ENCODE measurements at places on chromosomes 4 and X. TPM values are rescaled to one million over a fixed set of nuclear protein-coding genes. Genes with fewer than 3 reads are reported as not detected.

GRCh38 chr4:137922721-137923120, 319.4 kb downstream of the SLC7A11 start:
- H3K27ac ChIP-seq = no peak overlapping the region
- DNase-seq = no peak
- no peak overlapping the region for H3K4me3 ChIP-seq
- no peaks in the 10 kb centered on the region for H3K27me3 ChIP-seq

DNA sequence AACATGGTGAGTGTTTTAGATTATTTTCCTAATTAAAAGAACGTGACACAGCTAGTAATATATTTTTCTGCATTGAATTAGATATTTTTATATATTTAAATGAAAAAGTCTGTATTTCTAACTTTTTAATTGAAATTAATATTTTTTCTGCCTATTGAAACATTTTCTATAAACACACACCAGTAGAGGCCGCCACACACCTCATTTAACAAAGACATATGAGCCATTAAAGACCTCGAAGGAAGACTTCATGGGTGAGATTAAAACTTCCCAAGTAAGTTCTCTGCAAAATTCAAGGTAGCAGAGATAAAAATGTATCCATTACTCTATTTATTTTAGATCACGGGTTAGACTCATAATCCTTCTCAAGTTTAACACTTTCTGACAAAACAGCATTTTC, 8.3 kb downstream of the SLITRK2 start:
- H3K4me3 ChIP-seq = no peak overlapping the region
- H3K27ac ChIP-seq = no peak overlapping the region
- no peaks in the 10 kb centered on the region for H3K4me1 ChIP-seq

DNA sequence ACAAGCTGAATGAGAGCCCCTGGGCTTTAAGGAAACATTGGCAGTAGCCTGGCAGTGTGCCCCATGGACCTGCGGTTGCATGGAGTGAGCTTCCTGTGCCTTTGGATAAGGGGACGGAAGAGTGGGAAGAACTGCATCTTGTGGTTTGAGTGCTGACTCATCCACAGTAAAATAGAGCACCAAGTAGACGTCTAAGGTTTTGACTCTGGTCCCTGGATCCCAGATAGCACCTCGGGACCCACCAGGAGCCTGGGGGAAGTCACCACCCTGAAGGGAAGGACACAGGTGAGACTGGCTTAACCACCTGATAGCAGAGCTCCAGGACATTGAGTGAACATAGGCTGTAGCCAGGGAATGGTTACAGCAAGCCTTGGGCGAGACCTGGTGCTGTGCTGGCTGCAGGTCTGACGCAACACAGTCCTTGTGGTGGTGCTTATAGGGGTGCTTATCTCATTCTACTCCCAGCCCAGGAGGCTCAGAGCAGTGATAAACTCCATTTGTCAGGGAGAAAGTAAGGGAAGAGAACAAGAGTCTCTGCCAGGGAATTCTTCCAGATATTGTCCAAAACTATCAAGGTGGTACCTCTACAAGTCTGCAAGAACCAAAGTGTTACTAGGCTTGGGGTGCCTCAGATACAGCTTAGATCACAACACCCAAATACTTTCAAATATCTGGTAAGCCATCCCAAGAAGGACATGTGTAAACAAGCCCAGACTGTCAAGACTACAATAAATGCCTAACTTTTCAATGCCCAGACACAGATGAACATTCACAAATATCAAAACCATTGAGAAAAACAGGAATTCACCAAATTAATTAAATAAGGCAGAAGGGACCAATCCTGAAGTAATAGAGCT, 123.6 kb upstream of the TET2 start:
- peaks cover 2% of the 10 kb centered on the region for H3K36me3 ChIP-seq
- H3K4me1 ChIP-seq = no peaks in the 10 kb centered on the region
- H3K27me3 ChIP-seq = peaks cover 1% of the 10 kb centered on the region

- H3K4me1 ChIP-seq = peaks cover 12% of the 10 kb centered on the region
- H3K27me3 ChIP-seq = peaks cover 5% of the 10 kb centered on the region
- no peaks in the 10 kb centered on the region for H3K36me3 ChIP-seq
- DNase-seq = no peak
Measured at GRCh38 chr4:128452415-128452814, 164.8 kb upstream of the PGRMC2 start.

DNA sequence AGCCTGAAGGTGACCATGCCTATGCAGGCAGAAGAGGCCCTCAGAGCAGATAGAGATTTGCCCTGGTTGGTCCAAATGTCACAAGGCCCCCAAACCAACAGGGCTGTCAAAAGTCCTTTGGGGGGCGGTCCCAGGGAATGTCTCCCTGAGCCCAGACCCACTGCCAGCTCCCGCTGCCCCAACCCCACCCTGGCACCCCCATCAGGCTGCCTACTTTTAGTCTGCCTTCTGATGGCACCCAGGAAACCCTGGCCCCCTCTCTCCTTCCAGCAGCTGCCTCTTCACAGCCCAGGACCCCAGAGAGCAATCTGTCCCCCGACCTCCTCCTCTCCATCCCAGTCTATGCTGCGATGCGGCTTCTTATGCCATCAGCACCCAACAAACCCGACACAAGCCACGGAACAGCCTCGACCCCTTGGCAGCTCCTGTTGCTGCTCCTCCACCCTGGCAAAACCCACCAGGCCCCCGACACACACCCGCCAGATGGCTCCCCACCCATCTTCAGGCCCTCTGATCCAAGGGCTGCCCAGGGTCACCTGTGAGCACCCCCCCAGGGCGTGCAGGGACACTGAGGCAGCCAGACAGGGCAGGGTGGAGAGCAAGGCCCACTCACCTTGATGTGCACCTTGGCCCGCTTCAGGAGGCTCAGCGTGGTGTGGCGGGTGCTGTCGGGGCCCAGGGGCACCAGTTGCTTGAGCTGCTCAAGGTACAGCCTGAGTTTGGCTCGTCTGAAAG, 9.9 kb downstream of the MXD4 start:
- no peak for DNase-seq
- no peak overlapping the region for H3K4me3 ChIP-seq
- no peaks in the 10 kb centered on the region for H3K4me1 ChIP-seq
- H3K27ac ChIP-seq = no peak overlapping the region
- no peaks in the 10 kb centered on the region for H3K27me3 ChIP-seq
- no peaks in the 10 kb centered on the region for H3K36me3 ChIP-seq

DNA sequence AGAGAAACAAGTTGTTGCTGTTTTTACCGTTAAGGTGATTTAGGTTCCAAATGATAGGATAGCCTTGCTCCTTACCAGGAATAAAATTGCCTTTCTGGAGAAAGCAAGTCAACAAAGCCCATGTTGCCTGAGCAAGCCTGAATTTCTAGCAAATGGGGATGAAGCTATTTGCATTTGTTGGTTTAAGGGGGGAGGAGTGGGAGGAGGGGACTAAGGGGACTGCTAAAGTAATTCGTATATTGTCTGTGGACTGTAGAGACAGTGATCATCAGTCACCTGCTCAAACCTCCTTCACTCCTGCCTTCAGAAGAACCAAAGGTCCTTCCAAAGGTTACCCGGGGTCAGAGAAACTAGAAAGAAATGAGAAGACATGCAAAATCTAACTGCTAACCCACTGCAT, 65.8 kb downstream of the SCML2 start:
- no peaks in the 10 kb centered on the region for H3K4me1 ChIP-seq
- H3K27ac ChIP-seq = no peak overlapping the region
- no peaks in the 10 kb centered on the region for H3K27me3 ChIP-seq

- no peaks in the 10 kb centered on the region for H3K27me3 ChIP-seq
- no peak overlapping the region for H3K4me3 ChIP-seq
- no peak for DNase-seq
- H3K4me1 ChIP-seq = peaks cover 32% of the 10 kb centered on the region
- H3K36me3 ChIP-seq = peaks cover 32% of the 10 kb centered on the region
Measured at GRCh38 chr4:168451744-168452390, 28.4 kb downstream of the DDX60L start.

- H3K4me3 ChIP-seq = no peak overlapping the region
- H3K36me3 ChIP-seq = peaks cover 8% of the 10 kb centered on the region
- no peak for DNase-seq
- peaks cover 65% of the 10 kb centered on the region for H3K4me1 ChIP-seq
- peak overlapping the region; percentile 58 for H3K27ac ChIP-seq
Measured at GRCh38 chr4:184437565-184438265, 36.6 kb downstream of the IRF2 start.

- peaks cover 64% of the 10 kb centered on the region for H3K4me1 ChIP-seq
- H3K4me3 ChIP-seq = peak overlapping the region; percentile 88
- peaks cover 5% of the 10 kb centered on the region for H3K36me3 ChIP-seq
- no peaks in the 10 kb centered on the region for H3K27me3 ChIP-seq
- DNase-seq = no peak
- H3K27ac ChIP-seq = peak overlapping the region; percentile 89
Measured at GRCh38 chr4:80071604-80072227, 1.3 kb downstream of the ANTXR2 start.

DNA sequence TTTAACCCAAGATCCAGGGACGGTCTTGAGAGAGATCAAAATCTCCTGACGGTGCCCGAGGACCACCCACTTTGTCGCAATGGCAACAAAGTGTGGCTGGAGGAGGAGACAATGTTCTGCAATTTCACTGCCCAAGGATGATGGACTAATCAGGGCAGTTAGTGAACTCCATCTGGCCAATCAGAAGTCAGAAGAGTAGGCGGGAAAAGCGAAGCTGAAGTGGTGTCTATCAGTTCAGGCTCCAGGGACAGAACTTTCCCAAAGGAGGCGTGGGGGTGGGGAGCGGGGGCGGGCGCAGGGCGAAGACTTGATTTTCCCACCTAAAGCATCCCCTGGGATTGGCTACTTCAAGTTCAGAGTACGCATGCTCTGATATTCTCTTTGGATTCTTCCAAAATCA, 25.6 kb downstream of the SPACA5B start:
- no peaks in the 10 kb centered on the region for H3K36me3 ChIP-seq
- peaks cover 2% of the 10 kb centered on the region for H3K27me3 ChIP-seq
- no peak for DNase-seq
- no peak overlapping the region for H3K4me3 ChIP-seq
- no peaks in the 10 kb centered on the region for H3K4me1 ChIP-seq

GRCh38 chrX:119990556-119991004, 47.0 kb upstream of the NKAP start:
- DNase-seq = no peak
- H3K4me1 ChIP-seq = peaks cover 12% of the 10 kb centered on the region
- H3K4me3 ChIP-seq = peak overlapping the region; percentile 50
- peaks cover 43% of the 10 kb centered on the region for H3K27me3 ChIP-seq
- H3K27ac ChIP-seq = no peak overlapping the region
- H3K36me3 ChIP-seq = no peaks in the 10 kb centered on the region

DNA sequence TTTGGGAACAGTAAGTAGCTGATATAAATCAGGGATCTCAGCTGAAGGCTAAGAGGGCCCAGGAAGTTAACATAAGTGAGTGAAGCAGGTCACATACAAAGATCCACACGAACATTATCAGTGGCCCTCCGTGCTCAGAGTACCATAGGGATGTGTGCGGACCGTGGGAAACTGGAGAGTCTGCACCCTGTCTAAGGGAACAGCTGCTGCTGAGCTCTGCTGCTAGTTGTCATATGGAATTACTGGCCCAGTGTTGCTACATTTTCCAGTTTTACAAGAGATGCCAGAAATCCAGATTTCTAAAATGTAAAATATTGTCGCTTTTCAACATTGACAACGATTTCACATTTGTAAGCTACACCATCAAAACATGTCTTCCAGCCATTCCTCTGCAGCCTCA, 90.5 kb downstream of the RTL5 start:
- no peak overlapping the region for H3K27ac ChIP-seq
- H3K4me1 ChIP-seq = peaks cover 4% of the 10 kb centered on the region
- no peaks in the 10 kb centered on the region for H3K36me3 ChIP-seq
- H3K27me3 ChIP-seq = peaks cover 4% of the 10 kb centered on the region
- H3K4me3 ChIP-seq = no peak overlapping the region

SCML2 gene
- 2.5 TPM for total RNA-seq

SHISA3 gene
- 0.23 TPM for total RNA-seq

DKK2 gene
- total RNA-seq = not detected

C4orf54 gene
- total RNA-seq = not detected

PRRG1 gene
- total RNA-seq = not detected

EFHC2 gene
- 0.20 TPM for total RNA-seq

TRPC3 gene
- total RNA-seq = 0.13 TPM

SPANXA2 gene
- not detected for total RNA-seq

LSM6 gene
- total RNA-seq = 61.7 TPM
